ENCODE measurements at places on chromosomes 12 and 14.

GRCh38 chr12:110373962-110374611 lies 29.4 kb downstream of the ANAPC7 start:
- DNase-seq: no peak

- DNase-seq: no peak
Observed at GRCh38 chr12:115155665-115156645, 472.0 kb upstream of the TBX3 start.

GRCh38 chr12:54383041-54383609 lies 1.4 kb downstream of the ZNF385A start:
- no peak for DNase-seq

- no peak for DNase-seq
Observed at GRCh38 chr14:64117671-64118402, 176.3 kb downstream of the ESR2 start.

DNA sequence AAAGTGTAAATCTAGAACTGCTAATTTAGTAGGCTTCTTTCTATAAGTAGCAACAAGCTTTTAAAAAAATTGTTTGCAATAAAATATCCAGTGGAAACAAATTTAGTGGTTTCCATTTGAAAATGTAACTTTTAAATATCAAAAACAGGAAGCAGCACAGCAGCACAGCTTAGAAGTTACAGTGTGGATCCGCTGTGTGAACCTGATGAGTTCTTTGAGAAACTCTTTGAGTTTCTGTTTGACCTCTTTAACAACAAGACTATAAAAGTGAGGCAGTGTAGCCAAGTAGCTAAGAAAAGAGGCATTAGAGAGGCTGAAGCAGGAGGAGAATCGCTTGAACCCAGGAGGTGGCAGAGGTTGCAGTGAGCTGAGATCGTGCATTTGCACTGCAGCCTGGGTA lies 178.3 kb downstream of the NAV3 start:
- no peak for DNase-seq

GRCh38 chr12:6607751-6608591 lies 792 bp upstream of the CHD4 start:
- DNase-seq: peak; percentile 53

GRCh38 chr12:17992002-17992656 lies 97.9 kb downstream of the RERGL start:
- DNase-seq: no peak

- DNase-seq: no peak
Observed at GRCh38 chr14:102777711-102778337, 575 bp downstream of the TRAF3 start.

DNA sequence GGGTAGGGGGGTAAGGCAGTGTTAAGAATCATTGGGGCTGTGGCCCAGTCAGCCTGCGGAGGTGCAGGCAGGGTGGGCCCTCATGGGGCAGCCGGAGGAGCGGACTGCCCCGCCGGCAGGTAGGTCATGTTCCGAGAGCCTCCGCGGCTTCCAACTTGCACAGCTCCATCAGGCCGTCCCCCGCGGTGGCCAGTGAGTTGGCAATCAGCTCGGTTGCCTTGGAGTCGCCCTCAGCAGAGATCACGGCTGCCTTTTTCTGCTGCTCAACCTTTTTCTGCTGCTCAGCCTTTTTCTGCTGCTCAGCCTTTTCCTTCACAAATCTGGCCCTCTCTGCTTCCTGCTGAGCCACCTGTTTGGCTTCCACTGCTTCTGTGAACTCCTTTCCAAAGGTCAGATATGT lies 41.1 kb upstream of the CSRNP2 start:
- no peak for DNase-seq

DNA sequence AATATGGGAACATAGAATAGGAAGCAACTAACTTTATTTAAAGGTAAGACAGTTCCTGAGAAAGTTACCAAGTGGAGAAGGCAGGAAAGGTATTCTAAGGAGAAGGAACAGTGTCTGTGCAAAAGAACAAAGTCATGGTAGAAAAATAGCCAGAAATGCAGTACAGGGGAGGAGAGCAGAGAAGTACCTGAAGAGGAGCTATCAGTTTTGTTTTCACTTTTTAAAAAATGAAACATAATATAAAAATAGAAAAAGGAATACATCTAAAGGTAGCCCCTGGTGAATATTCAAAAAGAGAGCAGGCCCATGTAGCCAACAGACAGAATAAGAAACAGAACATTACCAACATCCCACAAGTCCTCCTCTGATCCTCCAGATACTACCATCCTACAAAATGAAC lies 408.7 kb downstream of the ADAMTS20 start:
- DNase-seq: no peak

DNA sequence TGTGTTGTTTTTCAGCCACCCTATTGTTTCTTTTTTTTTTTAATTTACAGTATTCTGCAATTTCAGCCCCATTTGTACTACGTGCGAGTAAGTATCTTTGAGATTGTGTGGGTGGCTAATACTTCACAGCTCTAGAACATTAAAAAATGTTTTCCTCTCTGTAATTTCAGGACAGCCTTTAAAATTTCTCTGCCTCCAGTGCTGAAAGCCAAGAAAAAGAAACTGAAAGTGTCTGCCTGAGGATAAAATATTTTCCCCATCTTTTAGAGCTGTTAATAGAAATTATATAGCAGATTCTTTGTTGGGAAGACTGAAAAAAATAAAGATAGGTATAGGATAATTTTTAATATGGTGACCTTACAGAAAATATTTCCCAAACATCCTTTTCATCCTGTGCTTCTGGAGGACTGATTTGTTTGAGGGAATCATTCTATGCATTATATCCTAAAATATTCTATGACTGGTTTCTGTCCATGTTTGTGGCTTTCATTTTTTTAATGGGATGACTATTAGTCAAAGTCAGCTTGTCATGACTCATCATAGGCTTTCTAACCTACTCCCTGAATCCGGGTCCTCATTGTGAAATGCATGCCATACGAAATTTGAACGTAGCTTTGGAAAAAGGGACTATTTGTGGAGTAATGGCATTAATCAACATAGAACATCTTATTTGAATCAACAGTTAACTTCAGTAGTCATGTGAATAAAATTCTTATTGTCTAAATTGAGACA lies 10.8 kb upstream of the TCTN2 start:
- no peak for DNase-seq

GRCh38 chr12:7162691-7163114 lies 26.8 kb upstream of the PEX5 start:
- no peak for DNase-seq

DNA sequence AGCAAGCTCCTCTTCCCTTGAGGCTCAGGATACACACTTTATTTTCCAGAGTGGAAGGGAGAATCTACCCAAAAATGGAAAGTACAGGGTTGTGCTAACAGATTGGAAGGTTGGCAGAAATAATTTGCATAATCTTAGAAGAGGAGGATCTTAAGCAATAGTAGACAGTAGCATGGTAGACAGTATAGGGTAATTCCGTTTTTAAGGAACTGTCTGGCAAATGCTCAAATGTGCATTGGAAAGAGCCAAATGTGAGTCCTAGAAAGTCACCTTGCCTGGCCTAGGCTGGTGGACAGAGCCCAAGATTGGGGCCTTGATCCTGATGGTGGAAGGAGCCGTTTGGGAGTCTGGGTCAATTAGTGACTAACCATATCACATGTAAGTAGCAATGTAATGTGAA lies 13.1 kb upstream of the CARMIL3 start:
- DNase-seq: no peak

DNA sequence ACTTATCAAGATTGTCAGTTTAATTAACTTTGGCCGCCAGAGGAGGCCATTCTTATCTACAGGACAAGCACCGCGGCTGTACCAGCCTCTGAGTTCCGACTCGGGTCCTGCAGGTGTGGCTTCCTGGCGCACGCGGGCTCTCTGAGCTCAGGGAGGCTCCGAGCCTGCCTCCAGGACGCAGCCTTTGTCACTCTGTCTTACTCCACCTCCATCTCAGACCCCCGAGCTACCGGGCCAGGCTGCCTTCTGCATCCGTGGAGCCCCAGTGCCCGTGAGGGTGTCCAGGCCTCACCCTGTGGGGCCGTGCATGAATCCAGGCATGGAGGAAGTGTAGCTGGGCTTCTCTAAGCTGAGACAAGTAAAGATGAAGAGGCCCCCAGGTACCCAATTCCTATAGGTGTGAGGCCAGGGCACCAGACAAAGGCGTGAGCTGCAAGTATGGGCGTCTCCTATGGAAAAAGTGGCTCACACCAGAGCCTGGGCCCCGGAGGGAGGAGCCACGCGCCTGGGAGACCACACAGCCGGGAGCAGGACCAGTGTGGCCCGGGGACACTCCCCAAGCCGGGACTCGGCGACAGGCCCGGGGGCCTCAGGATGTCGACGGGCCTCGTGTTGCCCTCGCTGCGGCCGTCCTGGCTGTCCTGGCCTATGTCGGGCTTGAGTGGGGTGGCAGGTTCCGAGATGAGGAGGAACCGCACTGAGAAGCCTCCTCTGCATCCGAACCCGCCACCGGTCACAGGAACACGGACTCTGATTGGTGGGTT lies 42.8 kb downstream of the NOC4L start:
- DNase-seq: no peak

- DNase-seq: no peak
Observed at GRCh38 chr12:51082561-51083125, 753 bp downstream of the CSRNP2 start.

GRCh38 chr12:110745542-110746284 lies 3.0 kb upstream of the PPP1CC start:
- no peak for DNase-seq

DNA sequence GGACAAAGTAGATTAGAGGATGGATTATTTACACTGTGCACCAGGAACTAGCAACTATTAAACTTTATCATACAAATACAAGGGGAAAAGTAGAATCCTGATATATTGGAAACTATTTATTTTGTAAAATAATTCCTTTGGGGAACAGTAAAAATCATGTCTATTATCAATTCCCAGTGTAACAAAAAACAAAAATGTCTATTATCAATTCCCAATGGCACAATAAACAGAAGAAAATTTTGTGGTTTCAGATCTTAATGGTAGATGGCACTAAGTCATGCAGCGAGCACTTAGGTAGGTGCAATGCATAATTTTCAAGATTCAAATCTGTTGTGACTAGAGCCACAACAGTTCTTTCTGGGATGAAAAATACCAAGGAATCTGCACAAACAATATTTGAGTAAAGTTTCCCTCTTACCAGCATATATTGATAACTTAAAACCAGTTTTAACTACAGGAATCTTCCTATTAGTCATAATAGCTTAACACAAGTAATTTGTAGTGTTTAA lies 13.7 kb downstream of the CFL2 start:
- no peak for DNase-seq

DNA sequence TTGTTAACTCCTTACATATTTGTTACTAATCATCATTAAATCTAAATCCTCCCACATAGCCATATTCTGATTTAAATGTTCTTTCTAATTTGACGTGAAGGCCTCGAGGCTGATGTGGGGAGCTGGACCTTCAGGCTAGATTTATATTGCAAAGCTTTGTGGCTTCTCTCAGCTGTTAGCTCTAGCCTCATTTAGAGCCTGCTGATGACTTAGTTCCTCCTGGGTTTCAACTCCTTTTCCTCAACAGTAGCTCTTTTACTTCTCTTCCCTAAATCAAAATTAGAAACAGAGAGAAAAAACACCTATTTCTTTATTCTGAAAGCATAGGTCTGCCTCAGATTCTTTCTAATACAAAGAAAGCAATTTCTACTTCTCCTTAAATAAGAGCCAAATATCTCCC lies 477.5 kb upstream of the CCDC196 start:
- DNase-seq: no peak

- DNase-seq: no peak
Observed at GRCh38 chr14:64944041-64944440, 1.5 kb upstream of the GPX2 start.

DNA sequence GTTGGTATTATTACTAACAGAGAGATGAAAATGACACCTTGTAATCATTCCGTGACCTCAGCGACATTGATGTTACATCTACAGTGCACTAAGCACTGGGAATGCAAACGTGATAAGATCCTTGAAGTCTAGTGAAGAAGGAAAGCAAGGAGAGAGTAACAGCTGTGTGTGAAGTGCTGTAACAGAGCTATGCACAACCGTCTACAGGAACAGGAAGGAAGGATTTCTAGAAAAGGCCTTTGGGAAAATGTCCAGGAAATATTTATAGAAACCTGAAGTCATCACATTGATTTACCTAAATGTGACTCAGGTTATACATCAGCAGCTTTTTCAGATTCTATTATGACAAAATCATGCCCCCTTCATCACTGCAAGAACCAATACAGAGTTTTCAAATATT lies 304.2 kb upstream of the AMIGO2 start:
- DNase-seq: no peak

- DNase-seq: no peak
Observed at GRCh38 chr12:51270067-51270950, at the start of gene SMAGP. SMAGP (minus strand) TSS chr12:51270415; CDS start chr12:51269278, 1,137 bp downstream.

DNA sequence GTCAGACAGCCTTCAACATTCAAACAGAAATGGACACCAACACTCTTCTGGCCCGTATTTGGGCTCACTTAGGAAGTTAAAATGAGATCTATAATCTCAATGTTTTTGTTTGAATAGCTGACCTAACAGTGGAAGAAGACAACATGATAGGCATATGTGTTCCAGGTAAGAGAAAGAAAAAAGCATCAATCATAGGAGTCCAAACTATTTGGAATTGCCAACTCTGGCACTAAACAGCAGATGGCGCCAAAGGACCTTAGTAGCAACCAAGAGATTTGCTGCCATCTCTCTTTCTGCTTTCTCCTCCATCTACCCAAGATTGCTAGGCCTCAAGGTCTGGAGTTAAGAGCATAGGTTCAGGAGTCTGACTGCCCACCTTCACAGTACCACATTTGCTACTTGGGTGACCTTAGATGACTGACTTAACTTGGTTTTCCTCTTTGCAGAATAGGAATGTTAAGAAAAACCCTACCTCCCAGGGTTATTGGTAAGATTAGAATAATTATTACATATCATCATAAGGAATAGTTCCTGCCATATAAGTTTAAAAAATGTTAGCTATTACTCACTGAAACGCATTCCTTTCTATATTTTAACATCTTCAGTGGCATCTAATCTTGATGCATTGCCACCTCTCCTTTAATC lies 30.2 kb downstream of the PEX5 start:
- DNase-seq: no peak

- DNase-seq: no peak
Observed at GRCh38 chr12:79532907-79533288, 157.9 kb downstream of the PAWR start.

All from cerebellar nuclear complex (tissue), 1 donor.